ENCODE measurements at places on chromosomes 3 and 15.

GRCh38 chr3:60886518-60886917 lies 364.7 kb downstream of the FHIT start:
- DNase-seq = no peak

- DNase-seq = no peak
Observed at GRCh38 chr3:102235679-102236078, 199.1 kb upstream of the ZPLD1 start.

GRCh38 chr3:142542054-142542453 lies 36.5 kb downstream of the ATR start:
- no peak for DNase-seq

DNA sequence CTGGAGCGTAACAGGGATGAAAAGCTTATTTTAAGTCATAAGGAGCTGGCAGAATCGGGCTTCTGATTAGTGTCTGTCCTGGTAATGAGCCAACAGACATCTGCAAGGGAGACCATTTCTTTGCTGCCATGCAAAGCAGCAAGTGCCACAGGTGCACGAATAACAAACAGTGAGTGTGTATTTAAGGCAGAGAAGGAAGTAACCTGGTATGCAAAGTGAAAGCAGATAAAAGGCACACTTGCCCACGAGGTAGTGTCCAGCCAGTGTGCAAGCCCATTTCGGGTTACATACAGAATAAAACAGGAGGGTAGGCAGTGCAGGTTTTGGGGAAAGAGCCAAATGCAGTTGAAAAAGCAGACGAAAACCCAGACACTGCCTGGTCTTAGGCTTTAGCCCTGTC lies 1153.7 kb downstream of the SI start:
- DNase-seq = no peak

- no peak for DNase-seq
Observed at GRCh38 chr3:161263057-161263456, 41.9 kb downstream of the NMD3 start.

All from stimulated activated CD4-positive, alpha-beta T cell treated with anti-CD3 and anti-CD28 coated beads, Interleukin-1b, Interleukin-23, amount 100 ng/mL, for 48 hours (primary cell).